BE2C (cell line): ENCODE measurements at places on chromosomes 6 and 20.
A peak's percentile ranks its signal among the peaks of the same experiment; 100 is the strongest.

- DNase-seq: no peak
Measured at GRCh38 chr6:116456927-116457326, 4.2 kb upstream of the CALHM6 start.

DNA sequence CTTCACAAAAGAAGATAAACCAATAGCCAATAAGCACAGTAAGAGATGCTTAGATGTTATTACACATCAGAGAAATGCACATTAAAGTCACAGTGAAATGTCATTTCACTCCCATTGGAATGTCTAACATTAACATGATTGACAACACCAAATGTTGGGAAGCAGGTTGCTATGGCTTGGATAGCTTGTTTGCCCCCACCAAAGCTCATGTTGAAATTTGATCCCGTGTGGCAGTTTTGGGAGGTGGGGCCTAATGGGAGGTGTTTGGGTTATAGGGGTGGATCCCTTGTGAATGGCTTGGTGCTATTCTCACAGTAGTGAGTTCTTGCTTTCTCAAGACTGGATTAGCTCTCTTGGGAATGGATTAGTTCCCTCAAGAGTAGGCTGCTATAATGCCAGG is 44.8 kb downstream of the MRAP2 start:
- no peak for DNase-seq

DNA sequence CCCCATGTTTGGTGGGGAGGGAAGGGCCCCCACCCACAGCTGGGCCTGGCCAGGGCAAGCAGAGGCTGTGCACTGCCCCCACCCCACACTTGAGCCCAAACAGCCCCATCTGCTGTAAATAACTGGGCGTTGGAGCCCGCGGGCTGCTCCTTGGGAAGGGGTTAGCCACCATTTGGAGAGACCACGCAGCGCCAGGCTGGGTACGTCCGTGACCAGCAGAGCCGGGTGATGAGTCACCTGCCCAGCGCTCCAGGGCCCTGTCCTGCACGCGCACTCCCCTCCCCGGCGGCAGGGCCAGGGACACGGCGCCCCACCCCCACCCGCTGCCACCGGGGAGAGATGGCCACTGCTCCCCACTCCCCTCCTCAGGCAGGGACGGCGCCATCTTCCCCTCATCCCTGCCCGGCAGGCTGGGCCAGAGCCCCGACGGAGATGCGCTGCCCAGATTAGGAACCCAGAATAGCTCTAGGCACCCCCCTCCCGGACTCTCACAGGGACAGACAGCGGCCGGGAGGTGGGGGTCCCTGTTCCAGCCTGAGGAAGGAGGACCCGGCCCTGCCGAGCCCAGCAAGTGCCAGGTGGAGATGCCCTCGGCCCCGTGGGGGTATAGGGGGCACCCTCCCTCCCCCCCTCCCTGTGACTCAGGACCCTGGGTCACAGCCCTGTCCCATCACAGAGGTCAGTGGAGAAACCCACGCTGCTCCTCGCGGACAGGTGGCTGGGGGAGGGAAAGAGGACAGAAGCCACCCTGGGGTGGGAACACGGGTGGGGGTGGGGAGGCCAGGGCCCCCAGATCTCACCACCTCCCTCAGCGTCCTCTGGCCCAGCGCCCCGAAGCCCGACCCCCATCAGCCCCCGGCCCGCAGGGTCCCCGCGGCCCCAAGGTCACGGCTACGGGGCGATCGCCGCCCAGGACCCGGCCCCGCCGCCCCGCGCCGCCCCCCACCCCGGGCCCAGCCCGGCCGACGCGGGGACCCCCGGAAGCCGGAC is 642 bp downstream of the EEF1A2 start:
- peak; percentile 84 for DNase-seq

DNA sequence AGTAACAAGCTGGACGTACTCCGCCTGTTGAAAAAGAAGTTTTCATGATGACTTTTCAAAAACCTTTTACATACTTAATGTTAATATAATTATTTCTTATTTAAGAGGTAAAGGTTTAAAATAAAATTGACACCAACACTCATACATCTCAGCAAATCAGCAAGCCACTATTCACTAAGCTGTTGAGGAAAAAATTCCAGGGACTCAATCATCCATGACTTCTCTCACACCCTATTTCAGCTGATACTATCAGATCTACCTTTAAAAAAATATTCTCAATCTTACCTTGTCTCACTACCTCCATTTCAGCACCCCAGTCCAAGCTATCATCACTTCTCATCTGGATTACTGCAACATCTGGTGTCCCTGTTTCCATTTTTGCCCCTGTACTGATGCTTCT is 109.3 kb downstream of the HACE1 start:
- DNase-seq: no peak

- no peak for DNase-seq
Measured at GRCh38 chr6:124775121-124775520, 187.1 kb upstream of the RNF217 start.
